Uterus (tissue), 4 donors: ENCODE measurements at places on chromosomes 12 and 14. TPM values are rescaled to one million over a fixed set of nuclear protein-coding genes. Genes with fewer than 3 reads are reported as not detected.

GRCh38 chr12:86663716-86664115 is 407.5 kb upstream of the MGAT4C start:
- DNase-seq: no peak

DNA sequence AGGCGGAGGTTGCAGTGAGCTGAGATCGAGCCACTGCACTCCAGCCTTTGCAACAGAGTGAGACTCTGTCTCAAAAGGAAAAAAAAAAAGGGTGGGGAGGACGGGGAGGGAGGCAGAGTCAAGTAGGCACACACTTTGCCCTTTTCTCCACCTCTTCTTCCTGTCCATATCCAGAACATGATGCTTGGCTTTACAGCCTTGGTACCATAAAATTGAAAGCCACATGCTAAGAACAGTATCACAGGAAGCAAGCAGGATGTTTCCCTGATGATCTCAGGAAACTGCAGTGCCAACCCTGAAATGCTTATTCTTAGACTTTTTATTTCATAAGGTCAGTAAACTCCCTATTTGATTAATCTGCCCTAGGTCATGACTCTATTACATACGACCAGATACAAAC is 32.5 kb upstream of the YAF2 start:
- DNase-seq: no peak

GRCh38 chr14:66498311-66498710 is 9.6 kb upstream of the GPHN start:
- DNase-seq: no peak

GRCh38 chr12:117052386-117053049 is 46.7 kb downstream of the TESC start:
- DNase-seq: no peak

The ENDOU gene
- not detected for total RNA-seq

The MYO1H gene
- not detected for total RNA-seq
